ENCODE measurements at places on chromosomes 1 and 21.

- no peak for DNase-seq
These were observed 77.6 kb downstream of the DDR2 start for GRCh38 chr1:162709870-162710269.

DNA sequence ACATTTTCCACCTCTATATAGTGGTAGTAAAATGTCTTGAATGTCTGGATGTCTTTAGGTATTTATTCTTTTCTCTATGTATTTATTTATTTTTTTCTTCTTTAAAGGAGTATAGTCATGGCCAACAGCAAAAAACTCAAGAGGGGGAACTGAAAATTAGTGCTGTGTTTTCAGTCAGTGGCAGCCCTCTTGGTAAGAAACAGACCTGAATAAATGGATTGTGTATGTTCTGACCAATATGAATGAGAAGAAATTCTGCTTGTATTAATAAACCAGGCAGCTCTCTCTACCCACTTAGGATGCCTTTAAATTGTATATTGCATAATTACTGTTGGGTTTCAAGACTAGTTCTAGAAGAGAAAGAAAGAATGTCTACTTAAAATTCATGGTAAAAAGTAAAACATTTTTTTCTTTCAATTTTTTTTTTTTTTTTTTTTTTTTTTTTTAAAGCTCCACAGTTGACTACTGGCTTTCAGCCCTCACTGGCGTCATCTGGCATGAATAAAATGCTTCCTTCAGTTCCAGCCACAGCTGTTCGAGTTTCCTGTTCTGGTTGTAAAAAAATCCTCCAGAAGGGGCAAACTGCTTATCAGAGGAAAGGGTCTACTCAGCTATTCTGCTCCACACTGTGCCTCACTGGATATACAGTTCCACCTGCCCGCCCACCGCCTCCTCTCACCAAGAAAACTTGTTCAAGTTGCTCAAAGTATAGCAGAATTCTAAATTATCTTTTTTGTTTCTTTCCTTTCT is 101.6 kb downstream of the ZMYM4 start:
- no peak for DNase-seq

DNA sequence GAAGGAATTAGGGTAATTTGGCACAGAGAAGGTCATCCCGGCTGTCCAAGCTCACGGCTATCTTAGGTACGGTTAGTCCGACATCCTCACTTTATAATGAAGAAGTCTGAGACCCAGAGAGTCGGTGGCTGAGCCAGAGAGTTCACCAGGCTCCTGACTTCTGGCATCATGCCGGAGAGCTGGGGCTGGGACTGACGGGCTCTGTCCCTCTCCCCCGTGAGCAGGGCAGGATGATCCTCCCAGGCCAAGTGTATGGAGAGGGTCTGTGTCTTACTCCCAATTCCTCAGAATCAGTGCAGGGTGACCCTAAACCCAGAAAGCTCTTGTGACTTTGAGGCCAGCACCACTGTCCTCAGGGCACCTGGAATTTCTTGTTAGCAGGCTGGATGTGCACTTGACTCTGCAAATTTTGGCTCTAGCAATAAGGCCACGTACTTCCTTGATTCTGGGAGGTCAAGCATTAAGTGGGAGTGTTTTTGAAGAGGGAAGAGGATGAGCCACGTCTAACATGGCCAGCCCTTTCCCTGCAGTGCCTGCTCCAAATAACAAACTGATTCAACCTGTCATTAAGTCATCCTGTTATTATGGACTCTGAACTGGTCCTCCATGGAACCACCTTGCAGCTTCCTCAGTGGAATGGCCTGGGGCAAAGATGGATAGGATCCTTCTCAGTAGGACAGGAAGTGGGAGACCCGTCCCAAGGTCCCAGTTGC is 20.8 kb upstream of the BTG2 start:
- no peak for DNase-seq

DNA sequence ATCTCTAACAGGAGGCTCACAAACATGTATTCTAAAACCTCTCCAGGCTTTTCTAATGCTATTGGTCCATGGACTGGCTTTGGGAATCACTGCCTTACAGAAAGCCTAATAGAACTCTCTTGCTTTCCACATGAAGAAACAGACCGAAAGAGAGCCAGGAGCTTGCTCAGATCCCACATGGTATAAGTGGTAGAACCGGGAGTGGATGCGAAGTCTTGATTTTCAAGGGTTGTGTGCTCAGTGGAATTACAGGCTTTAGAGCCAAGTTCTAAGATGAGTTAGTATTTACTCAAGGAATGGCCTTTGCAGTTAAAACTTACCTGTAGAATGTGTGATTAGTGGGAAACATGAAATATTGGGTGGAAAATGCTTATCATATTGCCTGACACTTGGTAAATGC is 54.3 kb upstream of the HSD17B7 start:
- no peak for DNase-seq

DNA sequence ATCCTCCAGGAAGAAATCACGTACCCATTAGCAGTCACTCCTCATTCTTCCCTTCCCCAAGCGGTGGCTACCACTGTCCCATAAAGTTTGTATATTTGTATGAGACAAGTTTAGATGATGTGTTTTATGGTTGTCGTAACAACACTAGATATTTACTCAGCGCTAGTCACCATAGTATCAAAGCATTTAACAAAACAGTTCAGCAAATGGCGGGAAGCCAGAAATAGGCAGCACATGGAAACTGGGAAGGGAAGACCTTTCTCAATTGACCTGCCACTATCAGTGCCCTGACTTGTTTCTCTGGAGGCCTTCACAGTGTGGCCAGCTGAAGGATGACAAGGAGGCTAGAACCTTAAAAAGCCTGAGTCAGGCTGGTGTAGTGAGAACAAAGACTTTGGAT is 31.1 kb downstream of the CNST start:
- DNase-seq = no peak

GRCh38 chr1:198649968-198650338 is 11.1 kb downstream of the PTPRC start:
- no peak for DNase-seq

- DNase-seq = no peak
These were observed 6.8 kb downstream of the THBS3 start for GRCh38 chr1:155200920-155201319.

DNA sequence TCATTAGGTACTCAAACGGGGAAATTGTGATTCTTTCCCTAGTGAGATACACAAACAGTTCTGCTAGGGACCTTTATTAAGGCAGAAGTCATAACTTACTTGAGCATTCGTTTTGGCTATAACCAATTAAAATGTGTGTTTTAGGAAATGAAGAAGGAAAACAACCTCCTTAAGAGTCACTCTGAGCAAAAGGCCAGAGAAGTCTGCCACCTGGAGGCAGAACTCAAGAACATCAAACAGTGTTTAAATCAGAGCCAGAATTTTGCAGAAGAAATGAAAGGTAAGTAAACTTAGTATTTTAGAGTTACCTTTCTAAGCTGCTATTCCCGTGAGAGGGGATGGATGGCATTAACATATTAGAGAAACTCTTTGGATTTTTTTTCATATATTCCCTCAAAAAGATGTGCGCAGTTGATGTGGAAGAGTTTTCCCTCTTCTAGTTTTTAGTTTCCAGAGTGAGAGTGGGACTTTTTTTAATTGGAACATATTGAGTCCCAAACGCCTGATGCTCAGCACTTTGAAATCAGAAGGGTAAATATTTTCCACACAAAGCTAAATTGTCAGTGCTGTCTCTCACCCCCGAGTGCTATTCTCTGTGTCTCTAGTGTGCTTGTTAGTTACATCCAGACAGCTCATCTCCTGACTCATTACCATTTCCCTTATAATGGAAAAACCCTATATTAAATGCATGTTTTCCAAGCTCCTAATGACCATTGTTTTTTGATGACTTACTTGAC is 34.9 kb downstream of the CENPF start:
- no peak for DNase-seq

DNA sequence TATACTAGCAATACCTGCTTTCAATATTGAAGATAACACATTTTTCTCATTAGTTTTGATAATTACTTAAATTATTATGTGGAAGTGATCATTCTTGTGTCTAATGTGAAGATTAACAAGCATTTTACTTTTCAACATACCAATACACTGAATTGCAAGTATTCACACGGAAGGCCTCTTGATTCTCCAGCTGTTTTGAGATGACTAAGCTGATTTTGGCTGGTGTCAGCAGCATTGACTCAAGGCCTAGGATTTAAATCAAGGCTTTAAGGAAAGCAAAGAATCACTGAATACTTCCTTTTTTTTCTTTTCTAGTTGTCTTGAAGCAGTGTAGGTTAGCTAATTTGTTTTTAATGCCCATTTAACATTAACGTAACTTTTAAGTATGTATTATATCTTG is 373.7 kb downstream of the SRGAP2C start:
- no peak for DNase-seq

- no peak for DNase-seq
These were observed 459.3 kb downstream of the PLPP3 start for GRCh38 chr1:56120021-56120420.

DNA sequence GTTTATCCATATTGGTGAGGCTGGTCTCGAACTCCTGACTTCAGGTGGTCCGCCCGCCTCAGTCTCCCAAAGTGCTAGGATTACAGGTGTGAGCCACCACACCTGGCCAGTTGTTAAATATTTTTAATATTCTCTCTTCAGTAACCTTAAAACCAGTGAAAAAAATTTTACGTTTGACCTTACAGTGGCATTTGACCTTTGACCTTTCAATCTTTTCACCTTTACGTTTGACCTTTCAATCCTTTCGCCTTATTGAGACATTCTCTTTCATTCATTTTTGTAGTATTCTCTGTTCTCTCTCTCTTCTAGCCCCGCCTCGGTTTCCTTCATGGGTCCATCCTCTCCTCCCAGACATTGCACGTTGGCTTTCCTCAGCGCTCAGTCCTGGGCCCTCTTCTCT is 277.9 kb downstream of the DNM3 start:
- no peak for DNase-seq

Measured in NCI-H187 treated with DMSO at 0.1 percent for 48 hours (cell line).